ENCODE measurements at places on chromosomes 6 and 20.
A peak's percentile ranks its signal among the peaks of the same experiment; 100 is the strongest.

DNA sequence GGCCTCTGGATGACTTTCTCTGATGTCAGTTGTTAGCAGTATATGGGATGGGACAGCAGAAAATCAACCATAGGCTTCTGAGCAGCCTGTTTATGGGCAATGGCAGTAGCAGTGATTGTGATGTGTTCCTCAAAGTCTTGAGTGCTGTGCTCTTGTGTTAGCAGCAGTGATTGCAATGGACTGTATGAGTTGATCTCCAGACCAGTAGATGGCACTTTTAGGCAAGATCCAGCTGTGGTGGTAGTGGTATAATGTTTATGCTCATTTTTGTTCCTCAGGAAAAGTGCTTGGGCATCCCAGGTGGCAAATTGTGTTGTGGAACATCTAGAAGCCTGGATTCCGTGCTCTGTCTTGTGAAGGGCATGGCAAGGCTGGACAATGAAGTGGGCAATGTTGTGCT lies 181.6 kb upstream of the SYNCRIP start:
- no peak for DNase-seq

GRCh38 chr20:5789827-5790226 lies 39.6 kb downstream of the SHLD1 start:
- no peak for DNase-seq

- DNase-seq = no peak
Observed at GRCh38 chr20:39880890-39881289, 808.1 kb downstream of the MAFB start.

GRCh38 chr20:32474967-32475811 lies 109.9 kb downstream of the NOL4L start:
- peak; percentile 40 for DNase-seq

DNA sequence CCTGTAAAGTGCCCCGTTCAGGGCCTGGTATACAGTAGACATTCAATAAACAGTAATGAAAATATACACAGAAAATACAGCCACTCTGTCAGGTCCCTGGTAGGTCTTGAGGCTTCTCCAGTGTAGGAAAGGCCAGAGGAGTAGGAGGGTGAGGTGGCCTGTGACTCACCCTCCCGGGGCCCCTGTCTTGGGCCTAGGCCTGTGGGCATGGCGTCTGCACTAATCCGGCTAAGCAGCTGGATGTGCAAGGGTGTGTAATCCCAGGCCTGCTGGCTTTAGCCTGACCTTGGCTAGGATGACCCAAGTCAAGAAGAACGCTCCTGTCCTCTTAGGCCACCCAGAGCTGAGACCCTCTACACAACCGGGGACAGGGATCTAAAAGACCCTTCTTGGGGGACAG lies 84.9 kb downstream of the KCNB1 start:
- DNase-seq = no peak

DNA sequence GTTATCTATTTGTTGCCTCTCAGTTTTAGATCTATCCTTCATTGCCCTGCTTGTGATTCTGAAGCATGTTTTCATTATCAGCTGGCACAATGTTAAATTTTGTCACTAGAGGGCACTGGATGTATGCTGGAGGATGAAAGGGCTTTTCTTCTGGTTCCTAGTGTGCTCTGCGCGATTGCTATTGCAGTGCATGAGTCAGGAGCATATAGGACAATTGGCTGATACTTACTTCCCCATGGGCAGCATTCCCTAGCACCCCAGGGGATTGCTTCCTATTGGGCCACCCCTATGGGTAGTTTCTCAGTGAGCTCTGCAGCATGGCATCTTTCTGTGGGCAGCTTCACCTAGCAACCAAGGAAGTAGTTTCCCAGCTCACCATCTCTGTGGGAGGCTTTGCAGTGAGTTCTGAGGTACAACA lies 280.3 kb upstream of the SYNCRIP start:
- no peak for DNase-seq

DNA sequence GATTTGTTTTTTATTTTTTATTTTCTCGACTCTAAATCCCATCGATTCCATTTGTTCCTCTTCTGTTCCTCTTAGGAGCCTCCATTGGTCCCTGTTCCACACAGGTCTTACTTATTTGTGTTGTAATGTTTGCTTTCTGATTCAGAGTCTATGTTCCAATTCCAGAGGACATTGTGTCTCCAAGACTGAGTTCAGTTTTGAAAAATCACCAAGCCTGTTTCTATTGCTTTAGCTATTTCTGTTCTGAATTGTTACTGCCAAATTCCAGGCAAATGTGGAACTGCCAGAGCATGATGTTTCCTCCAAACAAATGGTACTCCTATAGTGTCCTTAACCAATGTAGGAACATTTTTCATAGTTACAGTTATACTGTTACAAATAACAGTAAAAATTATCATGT lies 270.9 kb upstream of the SPTLC3 start:
- DNase-seq = no peak

GRCh38 chr20:44566018-44566417 lies 16.4 kb upstream of the PKIG start:
- DNase-seq = no peak

GRCh38 chr6:118509009-118509617 lies 39.0 kb upstream of the PLN start:
- DNase-seq = no peak

GRCh38 chr20:33450867-33451266 lies 7.3 kb upstream of the SNTA1 start:
- no peak for DNase-seq

DNA sequence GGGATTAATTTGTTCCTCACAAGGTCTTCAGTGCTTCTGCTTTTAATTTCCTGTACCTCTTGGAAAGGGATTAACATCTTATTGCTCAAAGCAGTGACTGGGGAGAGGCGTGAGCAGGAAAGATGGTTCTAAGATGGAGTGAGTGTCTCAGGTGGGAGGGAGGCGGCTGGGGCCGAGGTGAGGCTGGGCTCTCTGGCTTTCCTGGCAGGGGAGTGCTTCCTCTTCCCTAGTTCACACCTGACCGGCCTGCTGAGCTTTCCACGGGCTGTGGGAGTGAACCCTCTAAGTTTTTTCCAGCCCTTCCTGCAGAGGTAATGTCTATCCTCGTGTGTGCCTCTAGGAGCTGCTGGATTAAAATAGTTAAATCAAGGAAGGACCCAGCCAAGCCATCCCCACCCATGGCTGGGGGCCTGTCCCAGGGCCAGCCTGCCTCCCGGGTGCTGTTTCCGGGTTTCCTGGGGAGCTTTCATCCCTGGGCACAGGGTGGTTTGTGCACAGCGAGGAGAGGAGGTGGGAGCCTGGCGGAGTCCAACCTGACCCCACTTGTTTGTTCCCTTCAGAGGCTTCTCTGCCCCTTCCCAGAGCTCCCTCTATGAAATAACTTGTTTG lies 179.1 kb downstream of the TFAP2C start:
- no peak for DNase-seq

DNA sequence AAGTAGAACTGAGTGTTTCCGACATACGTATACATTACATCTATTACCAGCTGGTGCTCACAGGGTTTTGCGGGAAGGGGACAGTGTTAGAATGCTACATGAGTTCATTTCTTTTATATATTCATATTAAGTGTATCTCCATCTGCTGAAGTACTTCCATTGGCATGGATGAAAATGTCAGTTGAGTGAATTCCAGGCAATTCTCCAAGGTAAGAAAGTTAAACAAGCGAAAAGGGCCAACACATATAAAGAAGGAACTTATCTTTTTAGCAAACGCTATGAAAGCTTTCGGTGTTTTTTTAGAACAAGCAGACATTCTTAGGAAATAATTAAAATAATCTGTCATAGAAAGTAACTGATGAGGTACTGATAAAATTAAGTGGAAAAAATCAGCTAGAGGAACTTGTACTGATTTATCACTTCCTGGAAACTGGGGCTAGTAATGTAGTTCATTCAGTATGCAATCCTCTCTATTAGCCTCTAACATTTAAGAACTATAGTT lies 34.6 kb downstream of the RNF146 start:
- DNase-seq = no peak

GRCh38 chr6:1729750-1730140 lies 120.0 kb downstream of the FOXC1 start:
- no peak for DNase-seq

DNA sequence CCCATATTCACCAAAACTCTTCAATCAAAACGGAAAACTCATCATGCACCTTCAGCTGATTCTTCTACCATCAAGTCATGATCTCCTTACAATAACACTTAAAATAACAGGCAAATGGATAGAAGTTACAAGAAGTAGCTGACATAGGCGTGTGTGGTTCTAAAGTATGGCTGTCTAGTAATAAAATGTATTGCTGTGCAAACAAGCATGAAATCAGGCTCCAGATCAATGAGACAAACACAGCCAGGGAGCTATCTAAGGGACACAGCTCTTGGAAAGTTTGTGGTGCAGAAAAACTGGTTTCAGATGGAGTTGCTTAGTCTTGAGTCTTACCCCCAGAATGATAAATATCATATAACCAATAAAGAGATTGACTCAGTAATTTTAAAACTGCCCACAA lies 434.8 kb upstream of the NOX3 start:
- DNase-seq = no peak

DNA sequence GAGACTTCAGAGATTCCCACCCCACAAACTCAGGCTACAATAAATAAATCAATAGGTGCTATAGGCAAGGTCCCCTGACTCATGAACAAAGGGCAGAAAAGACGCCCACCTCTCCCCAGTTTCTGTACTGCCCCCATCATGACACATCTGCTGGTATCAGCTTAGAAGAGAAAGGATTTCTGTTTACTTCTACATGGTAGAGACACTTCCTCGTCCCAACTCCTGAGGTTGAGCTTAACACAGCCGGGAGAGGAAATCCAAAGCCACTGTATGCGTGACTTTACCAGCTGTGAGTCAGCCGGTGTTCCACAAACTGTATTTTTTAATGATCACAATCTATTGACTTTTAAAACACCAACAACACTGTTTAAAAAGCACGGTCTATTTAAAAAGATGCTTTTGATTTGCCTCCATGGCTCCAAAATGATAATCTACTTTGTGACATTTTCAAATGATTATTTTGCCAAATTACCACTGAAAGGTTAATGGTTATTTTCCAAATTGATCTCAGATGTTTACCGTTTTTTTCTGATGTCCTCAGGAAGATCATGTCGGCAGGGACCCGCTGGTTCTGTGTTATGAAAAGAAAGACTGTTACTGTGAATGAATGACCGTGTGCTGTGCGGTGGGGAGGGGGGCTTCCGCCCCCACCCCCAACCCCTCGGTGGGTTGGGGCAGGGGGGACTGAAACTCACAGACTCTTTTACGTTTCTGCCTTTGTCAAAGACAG lies 72.5 kb downstream of the ATP9A start:
- no peak for DNase-seq

DNA sequence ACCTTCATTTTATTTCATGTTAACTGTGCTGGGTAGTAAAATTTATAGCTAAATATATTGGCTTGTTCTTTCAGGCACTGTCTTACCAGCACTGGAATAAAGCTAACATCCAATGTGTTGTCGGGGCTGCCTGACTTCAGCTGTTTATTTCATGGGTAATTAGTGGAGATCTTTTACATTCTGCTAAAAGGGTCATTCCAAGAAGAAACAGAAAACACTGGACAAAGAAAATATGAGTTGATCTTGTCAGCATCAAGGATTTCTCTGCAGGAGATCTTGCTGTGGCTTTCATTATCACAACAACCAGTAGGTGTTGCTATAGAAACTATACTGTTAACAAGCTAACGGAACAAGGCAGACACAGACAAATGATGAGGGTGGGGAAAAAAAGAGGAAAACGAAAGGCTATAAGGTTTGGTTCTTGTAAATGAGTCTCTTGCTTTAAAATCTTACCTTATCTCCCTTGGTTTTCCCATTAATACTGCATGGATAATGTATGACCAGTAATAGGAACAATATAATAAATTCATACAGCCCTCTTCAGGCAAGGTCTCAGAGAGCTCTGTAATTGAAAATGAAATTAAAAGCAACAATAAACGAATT lies 206.8 kb downstream of the SIM1 start:
- DNase-seq = no peak

DNA sequence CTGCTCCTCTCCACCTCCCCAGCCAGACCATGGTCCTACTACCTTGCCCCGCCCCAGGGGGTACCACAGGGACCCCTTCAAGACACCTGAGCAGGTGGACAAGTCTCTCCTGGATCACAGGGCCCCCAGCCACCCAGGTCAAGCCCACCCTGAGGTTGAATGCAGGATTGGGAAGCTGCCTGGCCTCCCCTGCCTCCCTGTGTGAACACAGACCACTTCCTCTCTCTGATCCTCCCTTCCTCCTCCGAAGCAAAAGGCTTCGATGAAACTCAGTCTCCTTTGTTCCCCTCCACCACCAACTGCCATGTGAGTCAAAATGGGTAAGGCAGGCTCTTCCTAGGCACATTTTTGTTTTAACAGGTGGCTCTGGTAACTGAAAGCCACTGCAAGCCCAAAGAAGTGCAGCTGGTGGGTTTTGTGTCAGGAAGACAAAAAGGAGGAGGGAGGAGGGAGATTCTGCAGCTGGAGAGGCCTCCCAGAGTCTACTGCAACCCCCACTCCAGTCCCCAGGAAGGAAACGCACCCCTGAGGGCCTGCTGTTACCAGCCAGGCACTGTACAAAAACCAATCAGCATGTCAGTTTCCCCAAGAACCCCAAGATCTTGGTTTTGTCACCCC lies 5.4 kb downstream of the ADA start:
- no peak for DNase-seq

DNA sequence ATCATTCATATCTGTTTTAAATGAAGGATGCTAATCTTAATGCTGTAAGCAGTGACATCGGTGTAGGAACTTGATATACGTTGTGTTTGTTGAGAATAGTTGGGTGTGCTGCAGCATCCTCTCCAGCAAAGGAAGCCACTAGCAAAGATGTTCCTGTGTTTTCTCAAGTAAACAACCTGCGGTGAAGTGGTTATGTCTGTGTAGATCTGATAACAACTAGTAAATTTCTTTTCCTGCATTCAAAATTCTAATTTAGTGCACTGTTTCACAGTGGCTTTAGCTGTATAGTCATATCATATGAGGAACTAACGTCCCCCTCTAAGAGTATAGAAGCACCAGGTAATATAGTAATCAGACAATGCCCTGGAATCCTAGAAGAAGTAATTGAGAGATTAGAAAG lies 38.7 kb downstream of the NCOA7 start:
- DNase-seq = no peak

DNA sequence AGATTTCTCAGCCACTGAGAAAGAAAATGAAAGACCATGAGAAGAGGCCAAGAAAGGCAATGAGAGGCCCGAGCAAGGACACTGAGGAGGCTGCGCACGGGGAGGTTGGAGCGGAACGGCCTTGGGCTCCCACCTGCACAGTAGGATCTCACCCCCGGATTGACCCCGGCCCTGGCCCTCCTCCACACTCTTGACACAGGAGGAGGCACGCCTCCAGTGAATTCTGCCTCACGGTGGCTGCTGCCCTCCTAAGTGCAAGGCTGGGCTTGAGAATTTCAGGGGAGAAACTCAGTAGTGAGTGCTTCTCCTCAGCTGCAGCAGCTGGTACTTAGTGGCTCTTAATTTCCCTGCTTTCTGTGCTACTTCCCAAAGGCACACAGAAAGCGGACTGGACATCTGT lies 18.0 kb downstream of the MRPL14 start:
- no peak for DNase-seq
